Activated naive CD4-positive, alpha-beta T cell treated with anti-CD3 and anti-CD28 coated beads, Interleukin-2, amount 50 U/mL, for 72 hours (primary cell): ENCODE measurements at places on chromosomes 13 and 19. TPM values are rescaled to one million over a fixed set of nuclear protein-coding genes. Genes with fewer than 3 reads are reported as not detected.

The IGFL2 gene
- not detected for total RNA-seq

The AMER2 gene
- not detected for total RNA-seq

The SPRYD7 gene
- 4.6 TPM for total RNA-seq

The DNAAF3 gene
- 0.55 TPM for total RNA-seq

The CGB5 gene
- total RNA-seq: not detected

The VSTM1 gene
- total RNA-seq: not detected

The ZNF430 gene
- 23.6 TPM for total RNA-seq

The IZUMO2 gene
- total RNA-seq: not detected

DNA sequence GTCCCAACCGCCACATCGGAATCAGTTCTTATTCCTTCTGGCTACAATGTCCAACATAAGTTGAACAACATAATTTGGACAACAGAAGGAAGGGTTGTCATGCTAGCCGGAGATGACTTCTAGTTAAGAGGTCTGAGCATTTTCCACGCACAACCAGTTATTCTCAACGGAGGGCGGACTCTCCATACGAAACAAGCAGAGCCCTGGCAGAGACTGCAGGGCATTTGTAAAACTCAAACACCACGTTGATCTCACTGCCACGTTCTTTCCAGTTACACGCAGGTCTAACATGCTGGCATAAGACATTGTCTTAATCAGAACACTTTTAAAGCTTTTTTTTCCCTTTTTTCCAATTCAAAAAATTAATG is 38.3 kb upstream of the DCUN1D2 start:
- no peak for DNase-seq

DNA sequence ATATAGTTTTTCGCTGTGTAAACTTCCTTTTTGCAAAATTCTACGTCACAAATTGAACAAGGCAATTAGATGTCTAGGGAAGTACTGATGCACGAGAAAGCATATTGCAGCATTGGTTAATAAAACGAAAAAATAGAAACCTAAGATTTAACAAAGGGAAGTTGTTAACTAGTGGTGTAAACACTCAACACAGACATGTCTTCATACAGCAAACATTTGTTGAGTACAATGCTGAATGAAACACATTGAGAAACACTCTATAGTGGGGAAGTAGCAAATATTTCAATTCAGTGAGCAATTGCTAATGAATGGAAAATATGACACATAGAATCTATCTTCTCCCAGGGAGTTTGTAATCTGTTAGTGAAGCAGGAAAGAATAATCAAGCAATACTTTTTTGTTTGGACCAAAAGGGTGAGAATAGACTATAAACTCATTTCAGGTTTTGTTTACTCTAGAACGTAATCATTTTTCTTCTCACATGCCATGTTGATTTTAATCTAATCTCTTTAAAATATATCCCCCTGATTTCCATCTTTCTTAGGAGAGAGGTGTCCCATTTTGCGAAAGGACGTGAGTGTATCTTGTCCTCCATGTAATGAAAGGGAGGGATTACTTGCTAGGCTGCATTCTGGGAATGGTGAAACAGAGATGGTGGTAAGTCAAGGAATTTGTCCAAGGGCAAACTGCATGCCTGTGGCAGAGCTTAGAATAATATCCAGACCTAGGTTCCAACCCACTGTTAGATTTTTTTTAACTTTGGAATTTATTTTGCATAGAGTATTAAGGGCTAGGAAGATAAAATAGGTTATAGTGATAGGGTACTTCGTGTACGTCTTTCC is 1.7 kb upstream of the ANKRD10 start:
- DNase-seq: no peak

DNA sequence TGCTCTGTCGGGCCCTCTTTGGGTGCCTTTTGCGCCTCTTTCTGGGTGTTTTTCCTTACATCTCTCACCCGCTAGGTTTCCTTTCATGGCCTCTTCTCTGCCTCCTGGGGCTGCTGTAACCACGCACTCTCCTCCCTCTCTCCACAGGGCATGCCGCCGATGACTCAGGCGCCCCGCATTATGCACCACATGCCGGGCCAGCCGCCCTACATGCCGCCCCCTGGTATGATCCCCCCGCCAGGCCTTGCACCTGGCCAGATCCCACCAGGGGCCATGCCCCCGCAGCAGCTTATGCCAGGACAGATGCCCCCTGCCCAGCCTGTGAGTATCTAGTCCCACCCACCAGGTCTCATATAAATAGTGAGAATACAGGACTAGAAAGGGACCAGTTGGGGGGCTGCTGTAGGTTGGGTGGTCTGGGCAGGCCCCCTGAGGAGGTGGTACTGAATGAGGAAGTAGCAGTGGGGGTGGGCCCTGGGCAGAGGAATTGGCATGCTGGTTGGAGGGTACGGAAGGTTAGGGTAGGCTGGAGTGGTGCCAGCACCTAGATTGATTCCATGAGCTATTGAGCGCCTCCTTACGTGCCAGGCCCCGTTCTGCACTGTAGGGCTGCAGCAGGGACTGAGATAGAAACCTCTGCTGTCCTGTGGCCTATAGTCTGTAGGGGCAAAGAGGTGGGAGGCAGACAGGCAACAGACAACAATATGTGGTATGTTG is 11.9 kb downstream of the SNRPA start:
- DNase-seq: no peak

DNA sequence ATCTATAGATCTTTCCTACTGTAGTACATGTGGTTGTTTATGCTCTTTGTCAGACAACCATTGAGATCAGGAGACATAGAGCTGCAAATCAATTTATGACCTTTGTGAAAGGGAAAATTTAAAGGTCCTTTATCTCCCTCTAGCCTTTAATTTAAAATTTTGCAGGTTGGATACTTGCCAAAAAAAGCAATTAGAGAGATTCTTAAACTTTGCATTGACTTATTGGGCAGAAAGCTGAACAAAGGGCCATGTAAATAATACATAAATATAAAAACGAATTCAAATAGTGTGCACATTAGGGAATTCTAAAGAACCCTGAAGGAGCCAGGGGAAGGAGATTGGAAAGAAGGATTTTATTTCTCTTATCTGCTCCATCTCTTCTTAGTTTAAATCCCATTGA is 22.0 kb upstream of the RB1 start:
- DNase-seq: no peak

DNA sequence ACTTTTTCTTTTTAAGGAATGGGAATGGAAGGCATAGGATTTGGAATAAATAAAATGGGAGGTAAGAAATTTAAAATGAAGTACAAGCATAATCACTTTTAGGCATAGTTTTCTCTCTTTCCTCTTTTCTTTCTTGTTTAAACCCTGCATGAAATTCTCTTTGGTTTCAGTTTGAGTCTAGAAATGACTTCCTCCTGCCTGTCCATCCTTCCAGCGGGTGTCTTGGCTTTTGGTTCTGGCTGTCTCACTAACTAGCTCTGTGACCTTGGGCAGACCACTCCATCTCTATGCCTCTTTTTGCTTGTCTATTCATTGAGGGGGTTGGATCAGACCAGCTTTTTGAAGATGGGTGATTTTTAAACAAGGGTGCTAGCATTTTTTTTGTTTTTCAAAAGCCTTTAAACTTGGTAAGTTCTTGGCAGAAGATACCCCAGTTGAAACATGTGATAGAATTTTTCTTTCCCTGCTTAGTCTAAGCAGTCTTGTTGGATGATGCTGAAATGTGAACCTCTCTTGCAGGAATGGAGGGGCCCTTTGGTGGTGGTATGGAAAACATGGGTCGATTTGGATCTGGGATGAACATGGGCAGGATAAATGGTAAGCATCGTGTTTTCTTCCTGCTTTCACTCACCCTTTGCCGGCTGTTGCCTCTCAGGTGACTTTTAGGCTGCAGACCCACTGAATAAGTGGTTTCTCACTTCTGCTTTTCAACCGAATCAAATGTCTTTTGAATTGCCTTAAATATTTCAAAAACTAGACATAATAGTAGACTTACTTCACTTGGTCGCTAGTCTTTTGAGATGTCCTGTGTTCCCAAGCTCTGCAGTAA is 28.6 kb downstream of the PRAM1 start:
- no peak for DNase-seq

GRCh38 chr13:101390461-101390860 is 25.8 kb downstream of the NALCN start:
- DNase-seq: no peak

DNA sequence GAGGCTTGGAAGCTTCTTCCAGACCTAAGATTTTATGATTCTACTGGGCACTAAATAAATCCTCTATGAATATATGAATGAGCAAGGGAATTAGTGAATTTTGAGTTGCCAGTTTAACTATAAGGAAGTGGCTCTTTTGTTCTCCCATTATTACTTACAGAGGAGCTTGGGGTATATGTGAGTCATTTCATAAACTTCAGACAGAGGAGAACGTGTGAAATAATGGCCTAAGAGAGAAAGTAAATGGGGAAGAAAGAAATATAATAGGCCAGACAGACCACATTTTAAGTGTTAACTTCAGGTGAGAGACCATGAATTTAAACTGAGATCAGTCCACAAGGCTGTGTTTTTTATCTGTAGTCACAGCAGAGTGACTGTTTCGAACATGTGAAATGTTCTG is 570.9 kb downstream of the GPC6 start:
- no peak for DNase-seq

GRCh38 chr19:54435551-54436016 is 13.4 kb upstream of the LENG8 start:
- no peak for DNase-seq

DNA sequence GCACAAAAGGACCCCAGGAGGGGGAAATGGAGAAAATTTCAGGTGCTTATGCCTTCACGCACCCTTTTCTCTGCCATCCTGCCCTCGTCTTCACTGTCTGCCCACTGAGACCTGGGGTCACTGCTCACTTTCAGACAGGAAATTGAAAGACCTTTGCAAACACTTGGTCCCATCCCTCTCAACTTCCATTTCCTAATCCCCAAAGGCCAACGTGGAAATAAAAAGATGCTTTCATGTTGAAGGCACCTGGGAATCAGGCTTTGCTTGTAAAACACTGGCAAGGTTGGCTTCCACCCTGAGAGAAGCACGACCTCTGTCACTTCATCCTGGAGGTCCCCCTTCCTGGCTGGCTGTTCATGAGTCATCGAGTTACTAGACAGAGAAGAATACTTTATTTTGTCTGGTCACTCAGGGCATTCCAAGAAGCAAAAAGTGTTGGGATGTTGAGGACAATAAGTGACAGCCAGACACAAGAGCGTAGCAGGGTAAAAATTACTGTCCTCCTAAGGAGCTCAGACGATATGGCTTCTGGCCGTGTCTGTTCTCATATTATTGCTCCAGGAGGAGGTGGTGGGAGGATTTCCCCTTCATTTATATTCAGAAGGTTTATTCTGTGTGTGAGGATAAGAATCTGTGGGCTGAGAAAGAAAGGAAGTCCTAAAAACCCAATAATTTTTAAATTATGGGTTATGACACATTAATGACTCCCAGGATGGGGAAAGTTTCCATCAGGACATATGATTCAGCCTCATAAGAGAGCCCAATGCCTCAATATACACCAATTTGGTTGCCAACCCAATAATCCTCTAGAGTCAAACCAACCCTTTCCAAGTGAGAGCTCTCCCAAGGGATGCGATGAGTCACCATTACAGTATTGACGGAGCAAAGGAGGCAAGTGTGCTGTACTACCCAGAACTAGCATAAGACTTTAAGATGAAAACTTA is 409.0 kb downstream of the COG6 start:
- DNase-seq: no peak

- no peak for DNase-seq
These were observed 176.5 kb upstream of the NBEA start for GRCh38 chr13:34765446-34766180.

- DNase-seq: no peak
These were observed 121.2 kb downstream of the PCCA start for GRCh38 chr13:100209857-100210825.

GRCh38 chr13:35649162-35649561 is 172.7 kb upstream of the MAB21L1 start:
- DNase-seq: no peak

- no peak for DNase-seq
These were observed 213.4 kb downstream of the TSHZ3 start for GRCh38 chr19:31135841-31136240.

- DNase-seq: no peak
These were observed 6.8 kb upstream of the UBE2L5 start for GRCh38 chr13:30415430-30416030.

- no peak for DNase-seq
These were observed 143.9 kb downstream of the COL4A1 start for GRCh38 chr13:110162866-110163658.

DNA sequence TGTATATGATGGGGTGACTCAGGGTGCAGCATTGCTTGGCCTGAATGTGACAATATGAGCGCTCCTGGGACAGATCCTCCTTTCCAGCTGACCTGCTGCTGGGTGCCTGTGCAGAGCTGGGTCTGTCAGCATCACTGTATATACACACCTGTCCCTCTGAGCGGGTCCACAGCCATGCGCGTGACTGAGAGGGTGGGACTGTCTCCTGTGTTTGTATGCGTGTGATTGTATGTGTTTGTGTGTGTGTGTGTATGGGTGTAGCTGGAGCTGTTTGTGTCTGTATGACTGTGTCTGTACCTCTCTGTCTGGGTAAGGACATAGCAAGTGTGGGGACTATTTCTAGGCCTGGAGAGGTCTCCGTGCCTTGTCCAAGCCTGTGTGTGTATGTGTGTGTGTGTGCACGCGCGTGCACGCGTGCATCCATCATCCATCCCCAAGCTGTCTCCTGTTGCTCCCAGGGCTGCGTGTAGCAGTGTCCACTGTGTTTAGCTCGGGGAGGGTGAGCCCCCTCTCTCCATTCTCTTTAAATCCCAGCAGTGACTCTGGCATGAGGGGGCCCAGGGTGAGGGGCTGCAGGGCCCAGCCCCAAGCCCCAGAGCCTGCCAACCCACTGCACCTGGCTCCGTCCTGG is 8.3 kb downstream of the IGLON5 start:
- no peak for DNase-seq

DNA sequence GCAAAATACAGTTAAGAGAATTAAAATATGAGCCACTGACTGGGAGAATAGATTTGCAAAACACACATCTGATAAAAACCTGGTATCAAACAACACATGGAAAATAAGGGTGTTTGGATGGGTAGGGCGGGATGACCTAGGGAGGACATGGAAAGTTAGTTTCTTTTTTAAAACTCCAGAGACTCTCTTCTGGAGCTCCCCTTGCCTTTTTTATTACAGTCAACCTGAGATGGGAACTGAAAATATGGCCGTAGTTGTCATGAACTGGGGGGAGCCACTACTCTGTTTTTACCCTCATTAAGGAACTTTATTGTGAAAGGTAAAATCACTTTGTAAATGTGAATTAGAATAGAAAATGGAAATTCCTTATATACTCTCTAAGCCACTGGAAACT is 113.0 kb downstream of the ATP11A start:
- no peak for DNase-seq

- DNase-seq: no peak
These were observed at the start of gene TMEM59L for GRCh38 chr19:18612772-18613588. Gene TMEM59L (plus strand): TSS chr19:18612870. CDS start chr19:18612959, 89 bp downstream.

GRCh38 chr13:46181840-46182490 is at the start of gene LCP1:
Gene LCP1 (minus strand): TSS chr13:46182177. CDS start chr13:46159662, 22,515 bp downstream.
- DNase-seq: peak; percentile 82
